Left lobe of liver (tissue), 2 donors: ENCODE measurements at places on chromosomes 5 and 9. TPM values are rescaled to one million over a fixed set of nuclear protein-coding genes. Genes with fewer than 3 reads are reported as not detected.

SNCB gene
- not detected for total RNA-seq

RAD23B gene
- 98.7 TPM for total RNA-seq

DNA sequence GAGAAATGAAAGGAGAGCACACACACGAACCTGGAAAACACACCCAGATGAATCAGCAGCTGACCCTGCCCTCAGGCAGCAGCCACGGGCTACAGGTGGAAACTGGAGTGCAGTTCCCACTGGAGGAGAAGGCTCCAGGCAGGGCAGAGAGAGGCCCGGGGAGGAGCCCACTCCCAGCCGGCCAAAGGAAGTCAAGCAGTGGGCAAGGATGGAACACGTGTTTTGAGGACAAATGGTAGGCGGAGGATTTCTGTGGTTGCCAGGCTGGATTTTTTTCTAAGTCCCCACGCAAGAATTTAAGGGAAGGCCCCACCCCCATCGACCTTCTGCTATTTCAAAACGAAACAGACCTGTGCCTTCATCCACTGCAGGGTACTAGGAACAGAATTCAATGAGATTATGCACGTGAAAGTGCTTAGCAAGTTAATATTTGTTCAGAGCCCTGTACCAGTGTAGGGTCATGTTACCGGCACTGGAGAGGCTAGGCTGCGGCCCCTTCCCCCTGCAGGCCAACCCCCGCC, 6.8 kb downstream of the EPB41L4B start:
- peak; percentile 60 for DNase-seq

- no peak for DNase-seq
Observed at GRCh38 chr5:64972591-64972990, 203.9 kb downstream of the CWC27 start.
